Stimulated activated CD8-positive, alpha-beta memory T cell treated with anti-CD3 and anti-CD28 coated beads, Interleukin-4, amount 100 ng/mL, for 1 hour (primary cell): ENCODE measurements at places on chromosomes 4 and X.

GRCh38 chr4:118281611-118282442, 71.0 kb downstream of the PRSS12 start:
- DNase-seq: no peak

- DNase-seq: no peak
Measured at GRCh38 chrX:130498653-130499274, 97.0 kb downstream of the RBMX2 start.

DNA sequence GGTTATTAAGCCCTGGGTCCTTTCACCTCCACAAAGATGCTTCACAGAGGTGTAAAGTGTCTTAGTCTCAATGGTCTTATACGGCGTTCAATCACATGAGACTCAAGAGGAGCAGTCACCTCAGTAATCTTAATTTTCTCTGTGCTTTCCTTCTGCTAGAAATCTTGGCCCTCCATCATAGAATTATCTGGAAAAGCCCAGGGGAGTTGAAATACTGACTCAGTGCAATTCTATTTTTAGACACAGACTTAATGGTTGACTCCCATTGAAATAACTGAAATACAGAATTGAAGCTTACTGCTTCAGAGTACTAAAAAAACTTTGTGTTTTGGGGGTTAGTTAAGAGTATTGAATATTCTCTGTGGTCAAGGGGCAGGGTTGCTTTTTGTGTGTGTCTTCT, 94.5 kb upstream of the IL15 start:
- DNase-seq: no peak

- no peak for DNase-seq
Measured at GRCh38 chr4:51923343-51923742, 80.4 kb downstream of the DCUN1D4 start.

GRCh38 chrX:102042372-102043325, 82.8 kb upstream of the TCEAL2 start:
- DNase-seq: no peak

DNA sequence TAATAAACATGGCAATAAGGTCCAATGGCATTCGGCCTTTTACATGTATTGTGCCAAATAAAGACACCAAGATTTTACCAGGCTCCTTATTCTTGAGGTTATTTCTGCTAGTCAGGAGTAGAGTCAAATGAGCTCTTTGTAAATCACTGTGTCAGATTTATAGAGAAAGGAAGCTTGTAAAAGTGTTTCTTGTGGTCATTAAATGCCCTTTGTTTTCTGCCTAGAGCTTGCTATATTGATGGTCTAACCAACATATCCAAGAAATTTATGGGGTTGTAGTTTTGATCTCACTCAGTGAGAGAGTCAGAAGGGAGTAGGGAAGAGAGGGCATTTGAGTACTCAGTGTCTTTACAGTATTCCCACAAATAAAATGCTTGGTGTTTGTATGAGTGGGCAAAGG, 86.2 kb upstream of the FRMPD4 start:
- no peak for DNase-seq

- DNase-seq: no peak
Measured at GRCh38 chr4:116180157-116180601, 905.2 kb downstream of the TRAM1L1 start.

- DNase-seq: no peak
Measured at GRCh38 chrX:135275973-135276372, 24.1 kb downstream of the ETDA start.

DNA sequence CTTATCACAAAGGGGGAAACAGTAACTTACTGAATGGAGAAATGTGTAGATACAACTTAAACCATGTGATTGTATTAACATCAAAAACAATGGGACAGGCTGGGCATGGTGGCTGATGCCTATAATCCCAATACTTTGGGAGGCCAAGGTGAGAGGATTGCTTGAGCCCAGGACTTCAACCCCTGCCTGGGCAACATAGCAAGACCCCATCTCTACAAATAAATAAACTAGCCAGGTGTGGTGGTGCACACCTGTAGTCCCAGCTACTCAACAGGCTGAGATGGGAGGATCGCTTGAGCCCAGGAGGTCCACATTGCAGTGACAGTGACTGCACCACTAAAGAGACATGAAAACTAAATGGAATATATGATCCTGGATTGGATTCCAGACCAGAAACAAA, 26.4 kb downstream of the TMEM184C start:
- no peak for DNase-seq

DNA sequence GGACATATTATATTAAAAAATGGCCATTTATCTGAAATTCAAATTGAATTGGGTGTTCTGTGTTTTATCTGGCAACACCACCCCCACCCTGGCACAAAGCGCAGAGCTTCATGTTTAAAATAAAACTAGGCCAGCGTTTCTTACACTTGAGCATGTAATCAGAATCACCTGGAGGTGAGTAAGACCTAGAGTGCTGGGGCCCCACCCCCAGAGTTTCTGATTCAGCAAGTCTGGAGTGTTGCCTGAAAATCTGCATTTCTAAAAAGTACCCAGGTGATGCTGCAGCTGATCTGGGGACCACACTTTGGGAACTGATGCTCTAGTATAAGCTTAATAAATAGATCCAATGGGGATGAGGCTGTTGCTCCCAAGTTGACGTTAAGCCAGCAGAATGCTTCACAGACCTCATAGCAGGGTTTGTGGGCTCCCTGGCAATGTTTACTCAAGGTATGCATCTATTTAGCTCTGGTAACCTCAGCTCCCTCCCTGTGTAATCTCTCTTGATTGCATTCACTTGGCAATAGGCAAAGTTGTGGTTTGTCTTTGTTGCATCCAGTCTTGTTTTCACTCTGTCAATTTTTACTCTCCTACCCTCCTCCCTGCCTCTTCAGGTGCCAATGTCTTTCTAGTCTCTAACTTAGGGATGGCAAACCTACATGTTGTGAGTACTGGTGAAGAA, 99.8 kb upstream of the TEX13D start:
- DNase-seq: no peak

- no peak for DNase-seq
Measured at GRCh38 chr4:172813359-172813923, 355.2 kb upstream of the GALNT7 start.

- DNase-seq: no peak
Measured at GRCh38 chr4:10809905-10810304, 125.3 kb upstream of the CLNK start.

DNA sequence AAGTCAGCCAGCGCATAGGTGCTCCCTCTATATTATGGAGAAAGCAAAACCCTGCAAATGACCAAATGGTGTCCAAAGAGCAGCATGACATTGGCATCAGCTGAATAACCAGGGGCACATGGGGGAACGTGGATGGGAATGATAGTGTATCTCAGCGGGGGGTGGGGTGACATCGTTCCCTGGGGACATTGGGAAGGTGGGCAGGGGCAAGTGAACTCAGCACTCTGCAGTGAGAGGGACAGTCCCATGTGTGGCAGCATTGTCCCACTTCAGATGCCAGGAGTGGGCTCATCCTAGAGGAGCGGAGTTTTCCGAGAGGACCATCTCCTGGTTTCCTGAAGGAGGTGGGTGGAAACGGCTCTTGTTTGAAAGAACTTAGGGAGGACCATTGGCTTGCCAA, 64.8 kb downstream of the NELFA start:
- no peak for DNase-seq

DNA sequence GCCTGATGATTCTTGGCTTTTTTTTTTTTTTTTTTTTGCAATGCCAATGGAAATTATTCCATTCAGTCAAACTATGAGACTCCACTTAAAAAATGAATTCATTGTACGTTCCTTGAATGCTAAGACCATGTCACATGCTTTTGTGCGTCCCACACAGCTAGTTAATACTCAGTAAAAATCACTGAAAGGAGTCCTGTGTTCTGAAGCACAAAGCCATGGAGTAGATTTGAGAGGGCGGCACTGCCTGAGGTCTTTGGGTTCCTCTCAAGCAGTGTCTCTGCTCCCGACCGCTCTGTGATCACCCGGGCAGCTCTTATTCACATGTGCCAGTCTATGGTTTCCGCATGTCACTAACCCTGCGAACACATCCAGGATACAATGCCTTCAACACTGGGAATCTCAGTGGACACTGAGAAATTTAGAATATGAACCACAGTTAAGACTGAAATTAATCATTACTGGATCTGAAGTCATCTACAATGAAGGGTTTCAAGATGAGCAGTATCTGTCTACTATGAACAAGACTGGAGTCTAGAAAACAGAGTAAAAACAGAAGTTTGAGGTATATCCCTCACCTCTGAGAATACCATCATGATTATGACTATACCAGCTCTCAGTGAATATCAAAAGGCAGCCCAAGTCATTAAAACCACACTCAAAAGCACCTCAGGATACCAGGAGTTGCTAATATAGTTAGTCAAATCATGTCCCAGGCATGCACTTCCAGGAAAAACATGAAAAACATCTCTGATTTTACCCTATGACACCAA, 193.0 kb downstream of the MGST2 start:
- no peak for DNase-seq

GRCh38 chr4:155617296-155617695, 49.4 kb upstream of the GUCY1A1 start:
- DNase-seq: no peak

DNA sequence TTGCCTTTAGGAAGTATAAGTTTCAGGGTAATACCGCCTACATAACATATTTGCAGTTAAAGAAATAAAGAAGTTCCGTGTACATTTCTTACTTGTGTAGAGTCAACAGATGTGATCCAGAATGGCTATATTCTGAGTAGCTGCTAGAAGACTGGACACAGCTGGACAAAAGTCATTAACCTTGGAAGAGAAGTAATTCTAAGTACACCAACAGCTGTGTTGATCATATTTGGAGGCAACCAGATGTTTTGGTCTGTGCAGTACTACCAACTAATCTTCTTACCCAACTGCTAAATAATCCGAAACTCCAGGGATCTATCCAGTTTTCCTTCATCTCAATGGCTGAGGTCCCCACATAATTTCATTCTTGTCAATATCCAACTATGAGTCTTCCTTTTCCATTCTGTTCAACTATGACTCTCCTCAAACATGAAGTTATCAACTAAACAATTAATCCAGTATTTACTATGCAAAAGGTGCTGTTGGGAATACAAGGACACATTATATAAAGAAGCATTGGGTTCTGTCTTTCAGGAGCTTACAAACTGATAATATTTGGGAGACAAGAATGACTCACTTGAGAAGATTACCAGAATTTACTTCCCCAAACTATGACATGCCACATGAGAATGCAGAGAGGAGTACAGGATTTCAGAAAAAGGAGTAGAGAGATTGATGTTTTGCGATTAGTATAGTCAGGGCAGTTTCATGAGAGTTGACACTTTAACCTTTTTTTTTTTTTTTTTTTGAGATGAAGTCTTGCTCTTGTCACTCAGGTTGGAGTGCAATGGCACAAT, 78.2 kb downstream of the COL4A6 start:
- no peak for DNase-seq

DNA sequence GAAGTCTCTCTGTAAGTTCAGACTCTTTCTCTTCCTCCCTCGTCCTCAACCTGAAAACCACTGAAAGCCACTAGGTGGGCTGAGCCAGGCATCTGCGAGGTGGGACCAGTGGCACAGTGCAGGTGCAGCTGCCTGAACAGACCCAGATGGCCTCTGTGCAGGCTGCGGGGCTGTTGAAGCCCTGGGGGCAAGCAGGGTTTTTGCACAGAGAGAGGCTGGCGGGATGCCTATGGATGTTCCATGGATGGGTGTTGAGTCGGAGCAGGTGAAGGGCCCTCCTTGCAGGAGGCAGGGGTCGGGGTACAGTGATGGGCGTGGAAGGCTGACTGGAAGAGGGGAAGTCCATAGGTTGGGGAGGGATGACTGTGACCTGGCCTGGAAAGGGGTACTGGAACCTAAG, 350.2 kb upstream of the FAT1 start:
- no peak for DNase-seq

DNA sequence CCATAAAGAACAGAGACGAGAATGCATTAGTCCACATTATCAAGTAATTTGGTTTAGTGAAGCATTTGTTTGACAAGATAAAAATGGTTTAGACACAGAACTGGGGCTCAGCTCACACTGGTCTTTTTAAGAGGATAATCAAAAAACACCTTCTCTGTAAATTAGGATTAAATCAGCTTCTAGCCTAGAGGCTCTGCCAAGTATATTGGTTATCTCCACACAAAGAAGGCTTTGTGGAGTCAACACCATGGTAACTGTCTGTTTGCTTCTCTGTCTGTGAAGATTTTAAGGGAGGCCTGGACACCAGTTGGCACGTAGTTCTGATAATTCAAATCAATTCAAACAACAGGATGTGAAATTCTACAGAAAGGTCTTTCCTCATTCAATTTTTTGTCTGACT, 687.0 kb downstream of the DMD start:
- no peak for DNase-seq

DNA sequence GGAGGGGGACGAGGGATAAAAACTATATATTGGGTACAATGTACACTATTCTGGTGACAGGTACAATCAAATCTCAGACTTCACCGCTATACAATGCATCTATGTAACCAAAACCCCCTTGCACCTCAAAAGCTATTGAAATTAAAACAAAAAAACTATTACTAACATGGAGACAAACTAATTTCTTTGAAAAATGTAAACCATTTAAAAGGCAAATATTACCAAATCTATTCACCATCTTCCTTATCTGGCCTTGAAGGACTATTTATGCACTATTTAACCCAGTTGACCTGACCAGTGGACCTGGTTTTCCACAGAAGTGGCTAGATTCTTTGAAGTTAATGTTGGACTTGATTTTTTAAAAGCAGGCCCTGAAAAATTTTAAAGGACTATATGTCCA, 212.3 kb upstream of the RPS6KA3 start:
- no peak for DNase-seq

- no peak for DNase-seq
Measured at GRCh38 chr4:31045724-31046318, 325.7 kb downstream of the PCDH7 start.

DNA sequence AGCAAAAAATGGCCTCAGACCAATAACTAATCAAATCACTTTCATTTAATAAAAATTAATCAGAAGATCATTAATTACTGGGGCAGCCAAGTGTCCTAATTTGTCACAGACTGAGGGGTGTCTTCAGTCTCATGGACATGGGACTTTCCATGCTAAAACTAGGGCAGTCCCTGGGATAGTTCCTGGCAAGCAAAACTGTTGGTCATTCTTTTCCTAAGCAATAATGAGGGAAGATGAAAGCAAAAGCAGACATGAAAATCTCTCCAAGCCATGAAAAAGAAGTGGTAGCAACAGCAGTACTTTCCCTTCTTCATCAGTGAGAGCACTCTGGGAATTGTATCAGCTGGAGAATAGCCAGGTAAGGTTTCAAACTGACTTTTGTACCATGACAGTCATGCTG, 3.7 kb upstream of the ANTXR2 start:
- no peak for DNase-seq

DNA sequence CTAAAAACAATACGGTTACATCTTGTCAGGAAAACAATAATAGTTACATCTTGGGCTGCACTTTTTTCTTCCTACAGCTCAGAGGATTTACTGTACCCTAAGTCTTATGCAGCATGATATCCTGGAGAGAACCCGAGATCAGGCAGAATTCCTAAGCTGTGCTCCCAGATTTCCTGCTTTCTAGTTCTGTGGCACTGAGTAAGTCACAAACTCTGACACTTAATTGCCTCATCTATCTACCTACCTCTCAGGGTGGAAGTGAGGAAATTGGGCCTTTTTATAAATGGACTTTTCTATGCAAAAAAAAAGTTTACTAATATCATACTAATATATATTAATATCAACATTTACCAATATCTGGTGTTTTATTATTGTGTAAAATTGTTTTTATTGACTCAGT, 438.5 kb downstream of the INPP4B start:
- DNase-seq: no peak

- DNase-seq: no peak
Measured at GRCh38 chrX:72620550-72621145, 48.0 kb upstream of the HDAC8 start.

GRCh38 chr4:26789208-26789607, 71.4 kb upstream of the STIM2 start:
- DNase-seq: no peak
